ENCODE measurements at places on chromosomes 4 and X. TPM values are rescaled to one million over a fixed set of nuclear protein-coding genes. Genes with fewer than 3 reads are reported as not detected.

IL13RA1 gene
- total RNA-seq = 45.2 TPM

HMX1 gene
- total RNA-seq = not detected

MAGEA1 gene
- 64.2 TPM for total RNA-seq

TIMM17B gene
- total RNA-seq = 102 TPM

DRP2 gene
- total RNA-seq = 0.35 TPM

SEC24B gene
- total RNA-seq = 16.9 TPM

ADGRL3 gene
- total RNA-seq = 1.4 TPM

MAOA gene
- 18.2 TPM for total RNA-seq

REPS2 gene
- 0.12 TPM for total RNA-seq

ASIC5 gene
- total RNA-seq = not detected

CT45A1 gene
- not detected for total RNA-seq
